ENCODE measurements at places on chromosomes 6 and 20.

GRCh38 chr20:22915512-22915911 lies 119.6 kb upstream of the SSTR4 start:
- DNase-seq, result no peak

GRCh38 chr20:8994045-8994444 lies 74.8 kb upstream of the PLCB4 start:
- DNase-seq, result no peak

- no peak for DNase-seq
These were observed 151.4 kb downstream of the BCAS1 start for GRCh38 chr20:53918949-53919361.

DNA sequence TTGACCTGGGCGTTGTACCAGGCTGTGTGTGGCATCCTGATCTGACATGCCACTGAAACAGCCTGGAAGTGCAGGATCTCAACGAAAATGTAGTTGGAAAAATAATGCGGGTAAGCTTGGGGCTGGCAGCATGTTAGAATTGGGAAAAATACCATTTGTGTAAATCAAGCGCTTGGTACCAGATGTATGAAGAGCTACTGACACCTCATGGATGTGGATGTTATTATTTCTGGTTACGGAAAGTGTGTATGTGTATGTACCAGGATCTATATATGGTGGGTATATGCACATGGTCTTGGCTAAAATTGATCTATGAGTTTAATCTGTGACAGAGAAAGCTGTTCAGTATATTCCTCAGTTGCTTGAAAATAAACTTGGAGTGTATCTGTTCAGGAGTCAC lies 22.7 kb downstream of the HIVEP1 start:
- DNase-seq, result no peak

DNA sequence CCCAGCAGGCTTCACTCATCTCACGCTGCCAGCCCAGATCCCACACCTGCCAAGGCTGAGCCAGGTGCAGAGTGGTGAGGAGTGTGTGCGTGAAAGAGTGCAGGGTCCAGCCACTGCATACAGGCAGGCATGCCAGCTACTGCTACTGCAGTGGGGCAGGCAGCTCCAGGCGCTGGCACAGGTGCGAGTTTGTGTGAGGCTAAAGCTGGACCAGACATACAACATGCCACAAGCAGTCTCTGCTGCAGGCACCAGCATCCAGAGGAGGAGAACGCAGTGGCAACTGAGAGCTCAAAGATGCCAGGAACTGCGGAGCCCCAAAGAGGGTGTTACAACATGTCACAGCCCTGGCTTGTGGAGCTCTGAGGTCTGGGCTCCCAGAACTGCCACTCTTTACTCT lies 149.8 kb downstream of the EYS start:
- DNase-seq, result no peak

- no peak for DNase-seq
These were observed 74.1 kb upstream of the INSM1 start for GRCh38 chr20:20293691-20294385.

DNA sequence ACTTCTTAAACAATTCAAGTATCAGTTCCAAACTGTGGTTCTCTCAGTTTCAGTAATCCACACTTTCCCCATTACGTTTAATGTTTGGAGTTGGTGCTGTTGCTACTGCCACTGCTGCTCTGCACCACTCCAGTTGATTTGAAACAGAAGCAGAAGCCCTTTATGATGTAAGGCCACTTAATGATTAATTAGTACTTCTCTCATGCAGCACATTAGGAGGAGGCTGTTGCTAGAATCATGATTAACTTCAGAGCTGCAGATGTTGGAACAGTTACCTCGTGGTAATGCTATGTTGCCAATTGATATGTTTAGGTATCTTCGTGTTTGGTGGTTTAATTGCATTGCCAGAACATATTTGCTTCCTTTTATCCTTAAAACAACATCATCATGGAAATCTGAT lies 986.2 kb upstream of the CITED2 start:
- no peak for DNase-seq

GRCh38 chr6:5204376-5204775 lies 56.4 kb downstream of the LYRM4 start:
- no peak for DNase-seq

DNA sequence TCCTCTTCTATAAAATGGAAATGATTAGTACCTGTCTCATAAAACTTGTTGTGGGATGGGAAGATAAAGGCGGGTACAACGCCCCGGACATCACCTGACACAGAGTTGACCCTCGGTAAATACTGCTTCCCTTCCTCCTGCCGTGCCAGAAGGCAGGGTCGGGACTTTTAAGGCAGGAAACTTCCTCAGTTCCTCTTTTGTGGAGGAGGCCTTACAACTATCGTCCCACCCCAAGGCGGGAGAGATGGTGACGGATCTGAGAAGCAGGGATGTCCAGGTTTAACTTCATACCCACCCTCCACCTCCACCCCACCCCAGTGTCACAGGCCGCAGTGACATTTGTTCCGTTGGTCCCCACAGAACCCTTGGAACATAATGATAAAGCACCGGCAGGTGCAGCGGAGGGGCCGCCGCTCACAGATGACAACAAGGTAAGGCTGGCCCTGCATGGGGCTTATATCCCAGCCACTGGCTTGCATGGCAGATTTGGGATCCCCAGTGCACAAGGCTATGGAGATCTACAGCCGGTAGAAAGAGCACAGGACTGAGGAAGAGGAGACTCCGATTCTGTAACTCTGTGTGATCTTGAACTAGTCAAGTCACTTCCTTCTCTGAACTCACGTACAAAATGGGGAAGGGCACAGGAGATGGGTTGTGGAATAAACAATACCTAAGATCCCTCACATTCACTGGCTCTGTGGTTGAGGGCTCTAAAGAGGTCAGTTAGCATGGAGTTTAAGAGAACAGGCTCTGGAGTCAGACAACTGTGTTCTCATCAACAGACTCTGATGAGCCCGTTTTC lies 764 bp downstream of the DNTTIP1 start:
- no peak for DNase-seq

- DNase-seq, result peak; percentile 43
These were observed 9.4 kb downstream of the MDGA1 start for GRCh38 chr6:37688078-37688850.

DNA sequence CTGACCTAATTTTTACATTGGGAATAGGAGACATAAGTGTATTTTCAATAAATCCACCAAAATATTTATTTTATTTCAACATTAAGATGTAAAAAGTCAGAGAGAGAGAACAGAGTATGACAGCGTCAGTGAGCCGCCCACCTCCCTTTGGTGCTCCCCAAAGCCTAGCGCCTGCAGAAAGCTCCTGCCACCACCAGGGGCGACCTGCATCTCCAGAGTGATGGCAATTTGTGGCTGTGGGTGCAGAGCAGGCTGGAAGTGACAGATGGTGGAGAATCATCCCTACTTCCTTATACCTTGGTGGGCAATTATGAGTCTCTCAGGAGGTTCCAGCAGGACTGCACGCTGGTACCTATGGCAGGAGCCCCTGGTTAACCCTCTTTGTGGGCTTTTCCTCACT lies 87.3 kb downstream of the PTPRT start:
- DNase-seq, result no peak

GRCh38 chr6:47603995-47604394 lies 94.4 kb upstream of the ADGRF4 start:
- no peak for DNase-seq

DNA sequence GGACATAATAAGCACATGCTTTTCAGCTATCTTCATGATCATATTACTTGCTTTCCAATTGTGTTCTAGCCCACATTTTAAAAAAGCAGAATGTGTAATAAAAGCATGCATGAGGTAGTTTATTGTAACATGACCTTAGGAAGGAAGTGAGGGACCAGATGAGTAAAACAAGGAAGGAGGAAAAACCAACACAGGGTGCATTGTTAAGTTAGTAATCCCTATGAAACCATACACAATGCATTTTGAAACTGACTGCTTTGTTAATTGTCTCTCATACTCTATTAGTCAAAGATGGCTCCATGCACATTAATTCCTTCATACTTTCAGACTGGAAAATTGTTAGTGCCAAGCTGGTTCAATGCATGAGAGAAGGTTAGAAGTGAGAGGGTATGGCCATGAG lies 37.7 kb upstream of the CENPW start:
- no peak for DNase-seq

DNA sequence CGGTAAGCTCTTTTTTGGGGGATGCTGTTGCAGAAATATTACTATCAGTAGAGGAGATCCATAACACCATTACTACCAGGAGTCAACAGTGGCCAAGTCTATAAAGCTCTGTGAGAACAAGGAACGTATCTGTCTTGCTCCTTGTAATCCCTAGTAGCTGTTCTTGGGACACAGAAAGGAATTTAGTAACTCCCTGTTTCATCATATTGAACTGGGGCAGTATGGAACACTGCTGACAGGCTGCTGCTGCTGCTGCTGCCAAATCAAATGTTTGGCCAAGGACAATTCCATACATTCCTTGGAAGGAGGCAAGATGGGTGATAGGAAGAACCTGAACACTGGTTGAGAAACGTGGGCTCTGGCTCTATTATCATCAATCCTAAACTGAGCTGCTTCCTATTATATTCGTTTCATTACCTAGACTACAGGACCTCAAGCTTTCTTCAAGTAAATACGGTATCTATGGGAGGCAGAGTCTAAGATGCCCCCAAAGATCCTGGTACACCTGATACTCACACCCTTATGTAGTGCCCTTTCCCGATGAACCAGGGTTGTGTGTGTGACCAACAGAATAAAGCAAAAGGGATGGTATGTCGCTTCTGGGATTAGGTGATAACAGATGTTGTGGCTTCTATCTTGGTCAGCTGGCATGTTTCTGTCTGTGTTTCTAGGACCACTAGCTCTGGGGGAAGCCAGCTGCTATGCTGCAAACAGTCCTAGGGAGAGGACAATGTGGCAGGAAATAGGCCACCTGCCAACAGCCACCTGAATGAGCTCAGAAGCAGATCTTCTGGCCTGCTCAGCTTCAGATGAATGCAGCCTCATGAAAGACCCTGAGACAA lies 39.5 kb downstream of the ELOVL5 start:
- no peak for DNase-seq

GRCh38 chr6:169234634-169235033 lies 19.0 kb downstream of the THBS2 start:
- no peak for DNase-seq

GRCh38 chr6:16420715-16421461 lies 182.5 kb downstream of the GMPR start:
- DNase-seq, result no peak

GRCh38 chr20:61572789-61573188 lies 320.7 kb downstream of the CDH4 start:
- no peak for DNase-seq

DNA sequence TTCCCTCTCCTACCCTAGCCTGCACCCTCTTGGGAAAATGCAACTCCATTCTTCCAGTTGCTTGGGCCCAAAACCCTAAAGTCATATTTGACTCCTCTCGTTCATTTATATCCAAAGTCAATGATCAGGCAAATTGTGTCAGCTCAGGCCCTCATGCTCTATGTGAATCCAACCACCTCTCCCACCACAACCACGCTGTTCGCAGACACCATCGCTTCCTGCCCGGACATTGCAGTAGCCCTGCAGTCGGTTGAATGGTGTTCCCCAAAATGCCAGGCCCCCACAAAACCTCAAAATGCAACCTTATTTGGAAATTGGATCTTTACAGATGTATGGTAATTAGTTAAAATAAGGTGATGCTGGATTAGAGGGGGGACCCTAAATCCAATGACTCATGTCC lies 98.3 kb downstream of the PREX1 start:
- no peak for DNase-seq

GRCh38 chr6:139147628-139148027 lies 12.7 kb downstream of the HECA start:
- DNase-seq, result no peak

- DNase-seq, result no peak
These were observed 33.2 kb upstream of the SLC22A23 start for GRCh38 chr6:3489961-3490624.

DNA sequence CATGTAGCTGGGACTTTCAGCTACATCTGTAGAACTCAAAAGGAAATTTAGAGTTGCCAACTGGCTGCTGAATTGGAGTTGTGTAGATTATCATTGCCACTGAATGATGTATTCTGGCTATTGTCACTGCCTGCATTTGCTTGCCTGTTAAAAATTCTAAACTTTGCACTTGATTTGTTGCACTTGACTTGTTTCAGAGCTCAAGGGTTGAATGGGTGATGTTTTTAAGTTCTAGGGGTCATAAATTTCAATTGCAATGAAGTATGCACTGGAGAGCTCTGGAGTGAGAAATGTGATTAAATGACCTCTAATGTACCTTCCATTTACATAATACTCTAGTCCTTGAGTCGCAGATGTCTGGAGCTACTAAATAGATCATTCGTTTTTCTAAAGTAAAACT lies 102.4 kb downstream of the TNFRSF21 start:
- DNase-seq, result peak; percentile 75

DNA sequence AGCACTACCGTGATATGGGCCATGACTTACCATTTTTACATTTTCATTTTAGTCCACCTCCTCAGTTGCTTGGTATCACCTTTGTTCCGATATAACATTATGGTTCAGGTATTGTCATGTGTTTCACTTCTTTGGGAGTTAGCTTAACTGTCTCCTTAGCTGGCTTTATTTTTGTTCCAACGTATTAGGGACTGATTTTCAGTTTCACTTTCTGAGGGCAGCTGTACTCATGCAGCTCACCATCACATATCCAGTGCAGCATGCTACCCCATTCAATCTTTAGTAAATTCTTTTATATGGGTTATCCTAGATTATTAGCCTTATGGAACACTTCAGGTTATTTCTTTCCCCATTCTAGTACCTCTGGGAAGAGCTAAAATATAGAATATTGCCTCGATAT lies 362.2 kb upstream of the IRAK1BP1 start:
- DNase-seq, result no peak

DNA sequence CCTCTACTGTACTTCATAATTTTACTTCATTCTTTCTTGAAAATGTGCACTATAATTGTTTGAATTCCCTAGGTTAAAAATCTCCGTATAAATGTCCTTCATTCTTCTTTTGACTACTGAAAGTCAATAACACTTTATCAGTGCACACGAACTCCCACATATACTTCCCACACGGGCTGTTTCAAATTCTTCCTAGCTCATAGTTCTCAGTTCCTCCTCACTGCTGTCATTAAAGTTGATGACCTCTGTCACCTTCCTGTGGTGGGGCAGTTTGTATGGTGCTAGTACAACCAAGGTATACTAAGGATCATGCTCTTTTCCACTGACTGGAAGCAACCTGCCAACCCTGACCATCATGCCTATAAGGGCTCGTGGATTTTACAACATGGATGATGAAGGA lies 40.0 kb upstream of the CD2AP start:
- no peak for DNase-seq

DNA sequence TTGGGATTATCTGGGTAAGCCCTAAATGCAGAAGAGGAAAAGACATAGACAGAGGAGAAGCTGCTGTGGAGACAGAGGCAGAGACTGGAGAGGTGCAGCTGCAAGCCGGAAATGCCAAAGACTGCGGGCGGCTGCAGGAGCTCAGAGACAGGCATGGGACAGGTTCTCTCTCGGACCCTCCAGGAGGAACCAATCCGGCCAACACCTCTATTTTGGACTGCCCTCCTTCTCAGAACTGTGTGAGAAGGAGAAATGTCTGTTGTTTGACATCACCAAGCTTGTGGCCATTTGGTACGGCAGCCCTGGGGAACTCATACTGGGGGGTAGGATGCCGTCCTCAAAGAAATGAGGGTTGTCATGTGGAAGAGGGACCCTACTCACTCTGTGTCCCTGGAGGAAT lies 95.0 kb downstream of the DHX35 start:
- no peak for DNase-seq
